ENCODE measurements at places on chromosomes 7 and 10.

- ATAC-seq, result no peak
Measured at GRCh38 chr10:118607768-118608354, 12.4 kb upstream of the PRLHR start.

DNA sequence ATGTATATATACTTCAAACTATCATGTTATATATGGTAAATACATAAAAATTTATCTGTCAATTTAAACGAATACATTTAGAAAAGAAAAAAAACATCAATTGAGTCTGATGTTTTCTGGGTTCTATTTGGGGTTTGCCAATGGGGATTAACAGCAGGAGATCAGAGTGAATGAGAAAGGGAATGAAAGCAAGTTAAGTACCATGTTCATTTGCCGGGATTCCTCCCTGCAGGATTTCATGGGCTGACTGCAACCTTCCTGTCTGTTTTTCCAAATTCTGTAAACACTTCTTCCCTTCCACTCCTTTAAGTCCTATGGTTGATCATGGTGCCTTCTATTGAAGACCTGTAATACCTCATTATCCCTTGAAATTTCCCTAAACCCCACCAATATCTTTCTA, 33.9 kb upstream of the SEMA3A start:
- ATAC-seq, result no peak

DNA sequence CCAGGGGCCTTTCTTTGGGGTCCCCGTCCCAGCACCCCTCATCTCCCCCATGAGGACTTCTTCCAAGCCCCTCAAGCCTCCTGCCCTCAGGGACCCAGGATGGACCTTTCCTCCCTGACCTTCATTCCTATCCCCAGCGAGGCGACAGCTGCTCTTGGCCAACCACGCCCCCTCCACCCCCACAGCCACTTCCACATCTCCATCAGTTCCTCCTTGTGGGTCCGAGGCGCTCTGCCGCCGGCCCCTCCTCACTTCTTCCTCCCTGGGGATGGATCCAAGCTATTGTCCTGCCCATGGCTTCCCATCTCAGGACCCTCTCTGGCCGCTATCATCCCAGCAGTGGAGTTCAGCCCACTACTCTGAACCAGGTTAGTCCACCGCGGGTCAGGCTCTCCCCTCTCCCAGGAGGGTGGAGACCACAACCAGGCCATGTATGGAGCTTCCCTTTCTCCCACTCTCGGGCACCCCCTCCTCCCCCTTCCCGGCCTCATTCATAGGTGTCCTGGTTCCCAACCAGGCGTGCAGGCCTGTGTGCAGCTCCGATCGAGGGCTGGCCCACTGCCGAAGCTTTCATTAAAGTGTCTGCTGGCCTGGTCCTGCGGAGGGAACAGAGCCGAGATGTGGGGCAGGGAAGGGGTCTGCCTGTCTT, 1.7 kb upstream of the SH2B2 start:
- no peak for ATAC-seq

- no peak for ATAC-seq
Measured at GRCh38 chr7:100464210-100464660, at the start of gene SPACDR. SPACDR (minus strand) TSS chr7:100464260; CDS start chr7:100464025, 235 bp downstream.

DNA sequence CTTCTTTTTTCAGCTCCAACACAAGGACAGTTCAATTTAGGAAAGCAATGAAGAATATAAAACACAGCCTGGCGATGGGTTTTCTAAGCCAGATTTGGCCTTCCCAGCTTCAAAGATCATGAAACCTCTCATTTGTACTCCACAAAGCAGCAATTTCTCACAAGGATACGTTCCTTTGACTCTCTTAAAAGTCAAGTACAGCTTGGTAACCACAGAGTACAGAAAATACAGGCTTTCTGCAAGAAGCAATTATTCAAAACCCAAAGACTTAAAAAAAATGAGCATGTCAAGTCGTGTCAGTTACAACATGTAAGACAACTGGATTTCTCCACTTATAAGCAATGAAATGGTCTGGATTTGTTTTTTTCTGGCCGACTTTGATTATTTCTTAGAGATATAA, 321.4 kb downstream of the FGFR2 start:
- ATAC-seq, result no peak

GRCh38 chr10:85594239-85594638, 772.4 kb downstream of the GRID1 start:
- ATAC-seq, result no peak

- no peak for ATAC-seq
Measured at GRCh38 chr10:99551158-99551557, 18.4 kb downstream of the NKX2-3 start.

DNA sequence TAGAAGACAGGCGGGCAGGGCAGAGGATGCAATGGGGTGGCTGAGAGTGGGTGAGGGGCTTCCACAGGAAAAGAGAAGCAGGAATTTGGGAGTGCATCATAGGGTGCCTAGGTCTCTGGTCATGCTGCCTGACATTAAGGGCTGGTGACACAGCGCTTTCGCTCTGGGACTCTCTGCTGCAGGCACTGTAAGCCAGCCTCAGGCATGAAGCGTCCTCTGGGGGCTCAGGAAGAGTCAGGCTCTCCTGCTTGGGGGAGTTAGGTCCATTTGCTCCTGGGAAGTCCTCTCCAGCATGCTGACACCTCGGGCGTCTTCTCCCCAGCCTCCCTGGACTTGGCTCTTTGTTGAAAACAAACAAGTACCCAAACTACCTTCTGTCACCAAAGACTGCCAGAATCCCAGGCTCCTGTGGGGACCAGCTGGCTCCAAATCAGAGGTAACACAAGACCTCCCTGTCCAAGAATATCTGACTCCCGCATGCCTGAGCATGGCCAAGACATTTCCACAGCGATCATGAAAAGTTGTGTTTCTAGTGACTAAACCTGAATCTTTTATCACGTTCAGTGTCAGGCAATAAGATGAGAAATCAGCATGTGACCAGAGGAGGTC, 55.4 kb downstream of the GPR26 start:
- ATAC-seq, result no peak

GRCh38 chr10:35608328-35608672, 3.2 kb downstream of the GJD4 start:
- ATAC-seq, result no peak

GRCh38 chr10:11224321-11224720, 206.6 kb downstream of the CELF2 start:
- ATAC-seq, result no peak

DNA sequence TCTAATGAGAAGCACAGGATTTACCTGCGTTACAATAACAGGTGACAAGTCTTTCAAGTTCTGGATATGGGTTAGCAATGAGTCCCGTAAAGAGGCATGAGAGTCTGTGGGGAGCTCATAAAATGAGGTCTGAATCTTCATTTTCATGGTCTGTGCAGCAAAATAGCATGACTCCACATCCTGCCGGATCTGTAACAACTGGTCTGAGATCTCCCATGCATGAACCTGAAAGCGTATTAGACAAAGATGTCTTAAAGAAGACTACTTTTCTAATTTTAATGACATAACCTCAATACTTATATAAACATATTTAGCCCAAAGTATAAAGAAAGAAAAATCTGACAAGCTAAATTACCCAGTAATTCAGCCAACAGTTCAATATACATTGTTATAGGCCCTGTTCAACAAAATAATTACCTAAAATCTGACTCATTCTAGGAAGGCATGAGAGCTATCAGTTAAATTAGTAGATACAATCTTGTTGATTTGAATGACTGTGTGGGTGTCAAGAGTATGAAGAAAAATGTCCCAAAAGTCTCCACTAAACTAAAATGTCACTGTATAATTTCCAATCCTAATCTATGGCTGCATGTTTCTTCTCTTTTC, 36.9 kb downstream of the TNPO3 start:
- no peak for ATAC-seq

DNA sequence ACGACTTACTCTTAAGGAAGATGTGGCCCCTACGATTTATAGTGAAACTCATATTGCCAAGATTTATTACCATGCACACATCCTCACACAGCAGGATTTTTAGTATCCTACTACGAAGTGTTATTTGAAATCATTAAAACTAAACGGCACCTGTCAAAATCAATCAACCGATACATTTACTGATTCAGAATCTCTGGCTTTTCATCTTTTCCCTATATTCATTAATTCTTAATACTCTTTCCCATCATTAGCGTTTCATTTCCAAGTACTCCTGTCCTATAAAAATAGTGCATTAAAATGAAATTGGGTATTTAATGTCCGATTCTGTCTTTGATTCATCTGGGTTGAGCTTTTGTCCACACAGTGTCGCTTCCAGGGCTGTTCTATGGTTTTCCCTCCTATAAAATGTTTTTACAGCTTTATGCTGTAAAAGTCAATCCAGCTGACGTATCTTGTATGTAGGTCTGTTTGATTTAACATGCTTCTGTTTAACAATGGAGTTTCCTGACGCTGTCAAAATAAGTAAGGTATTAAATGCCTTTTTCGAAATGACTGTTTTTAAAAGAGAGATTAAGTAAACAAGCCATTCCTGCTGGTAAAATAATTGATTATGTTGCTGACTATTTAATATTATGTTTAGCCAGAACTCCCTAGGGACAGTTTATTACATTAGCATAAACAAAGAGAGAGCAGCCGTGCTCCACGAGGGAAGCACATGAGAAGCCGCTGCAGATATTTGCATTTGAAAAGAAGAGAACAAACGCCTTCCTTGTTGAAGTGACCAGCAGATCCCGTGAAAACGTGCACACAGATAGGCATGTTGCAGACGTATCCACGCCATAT, 22.3 kb upstream of the SFMBT2 start:
- no peak for ATAC-seq

- no peak for ATAC-seq
Measured at GRCh38 chr7:113321201-113321600, 202.8 kb upstream of the SMIM30 start.

- ATAC-seq, result no peak
Measured at GRCh38 chr10:79166741-79167140, 98.0 kb downstream of the ZMIZ1 start.

GRCh38 chr7:1060315-1061072, 16.1 kb downstream of the GPR146 start:
- ATAC-seq, result peak; percentile 25

DNA sequence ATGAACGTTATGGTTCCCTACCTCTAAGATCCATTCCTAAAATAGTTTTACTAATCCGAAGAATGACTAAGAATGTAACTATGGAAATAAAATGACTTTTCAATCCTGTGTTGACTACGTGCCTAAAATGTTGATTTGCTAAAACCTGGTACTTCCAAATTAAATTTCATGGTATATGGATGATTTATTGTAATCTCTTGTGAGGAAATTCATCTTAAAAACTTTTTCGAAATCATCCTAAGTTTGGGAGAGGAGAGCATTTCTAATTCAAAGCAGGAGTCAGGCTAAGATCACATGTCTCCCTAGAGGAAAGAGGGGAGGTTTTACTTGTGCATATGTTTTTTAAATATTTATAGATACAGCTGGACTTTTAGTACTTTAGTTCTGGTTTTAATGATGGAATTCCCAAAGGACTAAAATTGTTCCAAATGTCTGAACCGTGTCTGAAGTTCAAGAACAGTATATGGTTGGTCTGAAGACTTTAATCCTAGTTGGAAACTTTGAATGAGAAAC, 483.9 kb downstream of the AUTS2 start:
- no peak for ATAC-seq

DNA sequence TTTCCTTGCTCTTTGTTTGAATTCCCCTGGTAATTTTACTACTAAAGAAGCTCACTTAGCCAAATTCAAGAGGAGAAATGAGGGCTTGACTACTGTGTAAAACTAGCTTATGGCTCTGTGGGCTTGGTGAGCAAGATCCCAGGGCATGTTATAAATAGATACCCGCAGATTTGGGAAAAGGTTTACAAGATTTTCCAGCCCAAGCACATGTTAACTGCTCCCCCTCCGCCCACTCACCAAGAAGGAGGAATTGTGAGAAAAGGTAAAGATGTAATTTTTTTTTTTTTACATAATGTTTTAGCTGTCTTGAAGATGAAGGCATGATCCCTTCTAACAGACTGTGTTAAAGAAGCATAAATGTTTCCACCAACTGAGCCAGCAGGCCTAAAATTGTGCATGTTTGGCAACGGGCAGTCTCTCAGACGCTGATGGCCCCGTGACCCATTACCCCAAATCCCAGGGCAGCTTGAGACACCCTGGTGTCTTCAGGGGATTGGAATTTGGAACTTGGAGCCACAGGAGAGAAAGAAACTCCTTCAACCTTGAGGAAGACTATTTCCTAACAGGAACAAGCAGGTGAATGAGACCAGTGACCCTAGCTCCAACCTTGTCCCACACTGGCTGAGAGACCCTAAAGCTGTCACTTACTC, 429.8 kb upstream of the CELF2 start:
- ATAC-seq, result no peak

- no peak for ATAC-seq
Measured at GRCh38 chr10:38007551-38007950, 2.9 kb upstream of the ZNF33A start.

- peak; percentile 44 for ATAC-seq
Measured at GRCh38 chr10:117684672-117685211, 142.2 kb downstream of the EMX2 start.

DNA sequence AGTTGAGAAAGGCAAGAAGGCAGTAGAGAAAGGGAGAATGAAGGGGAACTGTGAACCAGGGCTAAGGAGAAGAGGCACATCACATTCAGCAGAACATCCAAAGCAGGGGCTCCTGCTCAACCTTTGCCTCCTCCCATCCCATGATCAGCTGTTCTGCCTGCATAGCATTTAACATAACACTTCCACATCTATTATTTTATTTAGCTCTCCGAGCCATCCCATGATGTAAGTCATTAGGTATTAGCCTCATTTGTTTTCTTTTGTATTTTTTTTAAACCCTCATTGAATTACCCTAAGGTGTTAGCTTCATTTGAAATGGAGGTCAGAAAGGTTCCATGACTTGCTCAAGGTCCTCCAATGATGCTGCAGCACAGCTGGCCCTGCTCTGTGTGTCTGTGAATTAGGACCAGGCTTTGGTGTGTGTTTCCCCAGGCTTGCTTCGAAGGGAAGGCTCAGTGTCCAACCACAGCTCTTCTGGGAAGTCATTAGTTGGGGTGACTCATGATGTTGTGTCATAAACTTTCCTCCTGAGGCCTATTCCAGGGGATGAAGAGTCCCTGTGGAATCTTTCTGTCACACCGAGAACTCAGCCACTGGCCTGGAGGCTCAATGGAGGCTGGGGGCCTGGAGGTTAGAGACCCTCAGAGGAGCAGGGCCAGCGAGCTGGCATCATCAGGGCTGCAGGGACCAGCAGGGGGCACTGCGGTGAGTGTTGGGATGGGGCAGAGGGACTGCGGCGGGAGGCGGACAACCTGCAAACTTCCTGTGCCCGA, 16.5 kb downstream of the NPFFR1 start:
- ATAC-seq, result peak; percentile 85

DNA sequence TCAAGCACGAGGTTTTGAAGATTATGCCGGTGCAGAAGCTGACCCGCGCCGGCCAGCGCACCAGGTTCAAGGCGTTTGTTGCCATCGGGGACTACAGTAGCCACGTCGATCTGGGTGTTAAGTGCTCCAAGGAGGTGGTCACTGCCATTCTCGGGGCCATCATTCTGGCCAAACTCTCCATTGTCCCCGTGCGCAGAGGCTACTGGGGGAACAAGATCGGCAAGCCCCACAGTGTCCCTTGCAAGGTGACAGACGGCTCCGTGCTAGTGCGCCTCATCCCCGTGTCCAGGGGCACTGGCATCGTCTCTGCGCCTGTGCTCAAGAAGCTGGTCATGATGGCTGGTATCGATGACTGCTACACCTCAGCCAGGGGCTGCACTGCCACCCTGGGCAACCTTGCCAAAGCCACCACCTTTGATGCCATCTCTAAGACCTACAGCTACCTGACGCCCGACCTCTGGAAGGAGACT, 284.7 kb downstream of the GPR37 start:
- ATAC-seq, result no peak

Data from gastroesophageal sphincter (tissue), 4 donors.